ENCODE measurements at places on chromosomes 3 and 15. TPM values are rescaled to one million over a fixed set of nuclear protein-coding genes. Genes with fewer than 3 reads are reported as not detected.

CELF6 gene
- total RNA-seq: 0.71 TPM

LMOD3 gene
- total RNA-seq: 137 TPM

CYP8B1 gene
- not detected for total RNA-seq

BLM gene
- total RNA-seq: 12.1 TPM

DUOX2 gene
- 0.15 TPM for total RNA-seq

P2RY12 gene
- 1.3 TPM for total RNA-seq

POLQ gene
- total RNA-seq: 0.30 TPM

HESX1 gene
- not detected for total RNA-seq

B3GNT5 gene
- total RNA-seq: 3.6 TPM

C3orf20 gene
- 0.10 TPM for total RNA-seq

NUTM1 gene
- total RNA-seq: not detected

CCDC80 gene
- total RNA-seq: 76.3 TPM

RPS17 gene
- 698 TPM for total RNA-seq

IQCH gene
- total RNA-seq: 0.89 TPM

CIDEC gene
- total RNA-seq: 18.3 TPM

PLA2G4D gene
- not detected for total RNA-seq

CLDN18 gene
- not detected for total RNA-seq

ACTR8 gene
- 48.4 TPM for total RNA-seq

DNA sequence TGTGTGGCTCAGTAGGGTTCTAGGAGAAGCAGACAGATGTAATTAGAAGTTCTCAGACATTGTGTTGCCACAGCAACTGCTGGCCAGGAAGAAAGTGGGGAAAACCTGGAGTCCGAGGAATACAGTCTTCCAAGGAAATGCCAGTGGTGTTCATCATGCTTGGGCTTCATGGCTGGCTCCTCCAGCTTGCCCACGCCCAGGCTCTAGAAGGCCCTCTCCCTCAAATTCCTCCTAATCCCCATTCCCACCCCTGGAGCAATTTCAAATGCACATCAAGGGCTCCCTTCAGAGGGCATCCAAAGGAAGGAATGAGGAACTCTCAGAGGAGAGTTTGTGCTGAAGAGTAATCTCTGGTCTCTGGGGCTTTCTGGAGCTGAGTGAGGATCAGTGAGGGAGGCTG, 21.9 kb downstream of the FSTL1 start:
- DNase-seq: no peak

DNA sequence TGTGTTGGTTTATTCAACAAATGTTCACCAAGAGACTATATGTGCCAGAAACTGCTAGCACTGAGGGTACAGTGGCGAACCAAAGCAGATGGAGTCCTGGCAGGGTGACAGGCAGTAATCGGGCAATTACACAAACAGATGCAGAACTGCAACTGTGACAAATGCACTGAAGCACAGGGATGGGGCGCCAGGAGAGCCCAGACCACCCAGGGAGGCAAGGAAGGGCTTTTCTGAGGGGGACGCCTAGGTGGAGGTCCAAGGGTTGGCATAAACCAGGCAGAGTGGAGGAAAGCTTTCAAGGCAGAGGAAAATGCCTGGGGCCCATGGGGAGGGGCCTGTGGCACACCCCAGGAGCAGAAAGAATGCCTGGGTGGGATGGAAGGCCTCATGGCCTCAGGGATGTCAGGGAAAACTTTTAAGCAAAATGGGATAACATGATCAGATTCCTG, 5.5 kb downstream of the DIS3L start:
- no peak for DNase-seq

- DNase-seq: no peak
Observed at GRCh38 chr3:134606033-134607025, 44.5 kb downstream of the KY start.

DNA sequence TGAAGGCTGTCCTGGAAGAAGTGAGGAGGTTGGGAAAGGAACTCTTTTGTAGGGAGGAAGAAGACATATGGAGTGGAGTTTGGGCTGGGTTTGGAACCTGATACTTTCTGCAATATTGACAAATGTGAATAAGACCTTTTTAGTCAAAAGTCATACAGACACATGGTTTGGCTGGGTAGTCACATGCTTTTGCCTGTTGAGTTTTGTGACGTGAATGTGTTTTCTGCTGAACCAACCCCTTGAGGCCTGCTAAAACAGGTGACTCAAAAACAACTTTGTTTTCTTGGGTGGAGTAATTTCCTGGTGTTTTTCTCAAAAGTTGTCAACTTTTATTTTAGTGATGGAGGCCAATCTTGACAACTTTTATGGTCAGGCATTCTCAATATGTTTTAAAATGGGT, 39.4 kb upstream of the CCR4 start:
- no peak for DNase-seq

DNA sequence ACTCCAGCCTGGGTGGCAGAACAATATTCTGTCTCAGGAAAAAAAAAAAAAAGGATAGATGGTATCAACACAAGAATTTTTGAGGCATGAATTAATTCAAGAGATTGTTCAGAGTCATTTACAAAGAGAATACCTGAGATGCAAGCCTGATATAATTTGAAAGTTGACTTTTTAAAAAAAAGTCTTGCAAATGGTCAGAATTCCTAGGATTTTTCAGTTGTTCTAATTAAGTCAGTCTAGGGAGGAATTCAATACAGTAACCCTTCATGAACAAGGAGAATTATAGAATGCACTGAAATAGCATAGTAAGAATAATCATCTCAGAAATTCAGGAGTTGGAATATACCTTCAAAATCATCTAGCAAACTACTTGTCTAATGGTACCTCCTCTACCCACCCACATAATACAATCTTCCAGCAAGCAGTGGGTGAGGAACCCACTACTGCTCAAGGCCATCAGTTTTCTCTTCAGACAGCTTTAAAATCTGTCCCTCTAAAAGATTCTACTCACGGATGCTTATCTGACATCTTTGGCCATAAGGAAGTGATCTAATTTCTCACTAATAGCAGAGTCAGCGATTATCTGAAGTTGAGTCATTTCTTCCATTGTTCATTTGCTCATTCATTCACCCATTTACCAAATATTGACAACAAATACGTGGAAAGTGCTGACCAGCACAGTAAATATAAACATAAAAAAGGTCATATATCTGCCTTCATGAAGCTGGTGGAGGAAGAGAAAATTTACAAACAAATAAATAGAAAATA, 159.6 kb downstream of the GREM1 start:
- no peak for DNase-seq

- DNase-seq: no peak
Observed at GRCh38 chr3:43364926-43365325, 78.6 kb downstream of the SNRK start.

- DNase-seq: no peak
Observed at GRCh38 chr3:9146367-9147071, 102.9 kb downstream of the SRGAP3 start.

GRCh38 chr3:109072194-109072593, 45.7 kb downstream of the MORC1 start:
- DNase-seq: no peak

- DNase-seq: no peak
Observed at GRCh38 chr3:129348734-129349133, 70.1 kb downstream of the HMCES start.

DNA sequence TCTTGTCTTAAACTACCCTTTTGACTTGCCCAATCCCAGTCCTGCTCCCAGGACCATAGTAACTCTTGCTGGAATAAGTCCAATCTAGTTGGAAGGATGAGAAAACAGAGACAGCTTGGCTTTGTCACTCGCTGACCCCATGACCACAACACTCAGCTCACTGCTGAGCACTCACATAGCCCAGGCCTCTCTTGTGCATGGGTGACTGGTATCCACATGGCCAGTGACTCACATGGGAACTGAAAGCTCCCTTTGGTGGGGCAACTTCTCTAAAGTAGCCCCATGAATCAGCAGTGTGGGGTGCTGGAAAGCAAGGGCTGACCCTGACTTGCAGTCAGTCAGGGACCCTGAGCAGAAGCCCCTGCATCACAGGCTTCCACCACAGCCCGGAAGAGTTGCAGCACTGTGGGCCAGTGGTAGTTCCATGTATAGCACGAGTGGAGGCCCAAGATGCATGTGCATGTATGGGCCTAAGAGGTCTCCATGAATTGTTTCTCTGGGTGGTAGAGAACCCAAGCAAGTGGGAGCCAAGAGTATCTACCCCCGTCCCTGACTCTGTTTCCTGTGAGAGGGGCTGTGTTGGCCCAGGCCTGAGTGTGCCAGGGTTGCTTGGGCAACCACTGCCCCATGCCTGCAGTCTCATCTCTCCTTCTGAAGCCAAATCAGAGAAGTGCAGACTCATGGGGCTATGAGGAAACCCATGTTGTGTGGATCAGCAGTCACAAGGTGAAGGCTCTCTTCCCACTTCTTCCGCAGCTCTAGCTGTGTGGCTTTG, 62.1 kb upstream of the XCR1 start:
- DNase-seq: peak; percentile 24

- DNase-seq: peak; percentile 35
Observed at GRCh38 chr3:10672422-10672821, 143.6 kb upstream of the SLC6A11 start.

- DNase-seq: peak; percentile 58
Observed at GRCh38 chr3:12629560-12629959, 34.4 kb downstream of the RAF1 start.

- no peak for DNase-seq
Observed at GRCh38 chr3:87563712-87564111, 287.3 kb upstream of the POU1F1 start.

- no peak for DNase-seq
Observed at GRCh38 chr3:160486459-160486869, 36.9 kb upstream of the TRIM59 start.

- no peak for DNase-seq
Observed at GRCh38 chr3:187064210-187065115, 74.8 kb downstream of the RPL39L start.

DNA sequence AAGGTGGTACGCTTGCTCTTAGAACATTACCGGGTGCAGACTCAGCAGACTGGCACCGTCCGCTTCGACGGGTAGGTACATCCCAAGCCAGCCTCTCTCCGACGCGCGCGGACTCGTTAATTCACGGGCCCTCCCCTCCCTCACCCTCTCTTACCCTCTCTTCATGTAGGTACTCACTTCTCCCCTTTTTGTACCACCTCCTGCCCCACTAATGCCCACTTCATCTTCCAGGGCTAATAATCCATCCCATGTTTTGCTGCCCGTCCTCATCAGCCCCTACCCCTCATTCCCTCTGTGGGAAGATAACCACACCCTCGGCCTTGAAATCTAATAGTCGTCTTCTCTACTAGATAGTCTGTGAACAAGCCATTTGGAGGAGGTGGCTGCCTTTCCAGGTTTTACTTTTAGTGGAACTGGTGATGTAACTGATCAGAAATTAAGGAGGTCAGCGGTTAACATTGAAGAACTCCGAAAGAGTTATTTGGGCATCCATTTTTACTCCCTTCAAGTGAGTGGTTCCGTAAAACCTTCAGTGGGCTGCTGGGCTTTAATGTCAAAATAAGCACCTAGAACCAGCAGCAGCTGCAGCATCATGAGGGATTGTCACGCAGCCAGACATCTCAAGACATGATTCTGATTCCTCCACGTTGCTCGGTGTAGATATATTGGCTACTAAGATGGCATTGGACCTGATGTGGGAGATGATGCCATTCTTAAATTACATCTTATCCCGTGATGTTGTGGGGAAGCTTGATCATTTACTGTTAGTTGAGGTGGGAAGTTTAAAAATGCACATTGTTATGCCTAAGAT, 1.3 kb downstream of the FEM1B start:
- no peak for DNase-seq

- peak; percentile 48 for DNase-seq
Observed at GRCh38 chr15:91302588-91303439, 202.8 kb downstream of the SV2B start.

- no peak for DNase-seq
Observed at GRCh38 chr15:49088996-49089395, 42.8 kb upstream of the SECISBP2L start.

DNA sequence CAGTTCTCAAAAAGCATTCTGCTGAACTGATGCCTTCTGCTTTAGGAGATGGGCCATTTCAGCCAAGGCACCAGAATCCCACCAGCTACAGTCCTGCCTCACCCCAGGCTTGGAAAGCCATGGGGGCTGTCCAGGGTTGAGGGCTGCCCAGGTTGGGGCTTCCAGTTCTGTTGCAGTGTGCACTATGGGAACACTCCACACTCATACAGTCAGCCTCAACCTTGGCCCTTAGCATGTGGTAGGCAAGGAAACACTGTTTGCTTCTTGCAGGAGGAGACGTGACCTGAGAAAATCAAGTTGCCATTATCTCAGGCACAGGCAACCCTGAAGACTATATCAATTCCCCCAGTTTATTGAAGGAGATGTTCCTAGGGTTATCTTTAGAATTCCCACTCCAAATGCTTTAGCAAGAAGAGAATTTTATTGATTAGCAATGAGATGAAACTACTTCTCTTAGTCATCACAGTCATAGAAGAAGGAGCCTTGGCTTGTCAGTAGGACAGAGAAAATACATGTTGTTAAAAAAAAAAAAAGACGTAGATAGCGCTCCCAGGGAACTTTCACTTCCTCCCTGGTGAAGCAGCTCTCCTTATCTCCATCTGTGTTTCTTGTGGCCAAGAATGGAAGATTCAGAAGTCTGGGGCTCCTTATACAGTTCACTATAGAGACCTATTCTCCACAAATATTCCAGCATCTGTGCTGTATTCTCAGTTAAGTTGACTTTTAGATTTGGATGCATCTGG, 38.3 kb upstream of the IL12A start:
- no peak for DNase-seq

GRCh38 chr3:149933858-149934257, 36.8 kb downstream of the PFN2 start:
- no peak for DNase-seq

DNA sequence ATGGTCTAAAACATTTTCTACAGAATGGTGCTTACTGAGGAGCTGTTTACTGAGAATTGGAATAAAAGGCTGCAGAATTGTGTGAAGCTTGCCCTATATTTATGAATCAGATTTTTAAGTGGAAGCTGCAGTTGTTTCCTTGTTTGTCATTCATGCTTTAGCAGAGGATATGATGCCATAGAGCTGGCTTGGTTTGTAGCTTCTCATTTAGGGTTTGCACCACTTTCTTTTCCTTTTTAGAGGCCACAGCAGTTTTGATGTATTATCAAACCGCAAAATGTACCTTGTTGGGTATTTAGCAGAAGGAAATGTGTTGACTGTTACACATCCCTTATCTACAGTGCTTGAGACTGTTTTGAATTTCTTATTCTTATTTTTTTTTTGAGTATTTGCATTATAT, 66.2 kb downstream of the RASA2 start:
- no peak for DNase-seq

- DNase-seq: no peak
Observed at GRCh38 chr3:107416886-107417285, 39.6 kb downstream of the CCDC54 start.

DNA sequence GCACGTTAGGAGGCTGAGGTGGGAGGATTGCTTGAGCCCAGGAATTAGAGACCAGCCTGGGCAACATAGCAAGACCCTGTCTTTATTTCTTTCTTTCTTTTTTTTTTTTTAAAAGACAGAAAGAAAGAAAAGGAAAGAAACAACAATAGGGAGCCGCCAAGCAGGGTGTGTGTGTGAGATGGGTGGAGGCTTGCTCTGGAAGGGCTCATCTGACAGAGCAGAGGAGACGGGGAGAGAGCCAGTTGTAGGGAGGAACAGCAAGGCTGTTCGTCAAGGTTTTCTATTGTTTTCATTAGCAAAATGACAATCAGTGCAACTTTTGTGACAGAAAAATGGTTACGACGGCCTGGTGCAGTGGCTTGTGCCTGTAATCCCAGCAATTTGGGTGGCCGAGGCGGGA, 69.3 kb downstream of the CDC25A start:
- no peak for DNase-seq

GRCh38 chr15:64870353-64870752, 28.6 kb downstream of the PLEKHO2 start:
- no peak for DNase-seq

- DNase-seq: no peak
Observed at GRCh38 chr3:63228087-63228486, 50.0 kb upstream of the SYNPR start.
